Suppressor macrophage treated with lipopolysaccharide for 1 hour (primary cell): ENCODE measurements at places on chromosomes 4 and X.

DNA sequence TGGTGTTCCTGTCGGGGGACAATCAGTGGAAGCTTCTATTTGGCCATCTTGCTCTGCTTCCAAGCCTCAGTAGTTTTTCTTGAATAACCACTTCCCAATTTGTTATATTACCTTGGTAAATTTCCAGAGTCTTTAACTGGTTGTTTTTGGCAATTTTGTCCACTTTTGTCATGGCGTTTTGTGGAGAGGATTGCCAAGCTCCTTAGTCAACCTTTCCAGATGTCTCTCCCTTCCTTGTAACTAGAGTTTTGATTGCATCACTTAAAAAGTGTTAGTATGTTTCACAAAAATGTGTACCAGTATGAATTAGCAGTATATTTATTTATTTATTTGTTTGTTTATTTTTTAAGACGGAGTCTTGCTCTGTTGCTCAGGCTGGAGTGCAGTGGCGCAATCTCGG is 15.8 kb upstream of the UXT start:
- DNase-seq, result no peak

DNA sequence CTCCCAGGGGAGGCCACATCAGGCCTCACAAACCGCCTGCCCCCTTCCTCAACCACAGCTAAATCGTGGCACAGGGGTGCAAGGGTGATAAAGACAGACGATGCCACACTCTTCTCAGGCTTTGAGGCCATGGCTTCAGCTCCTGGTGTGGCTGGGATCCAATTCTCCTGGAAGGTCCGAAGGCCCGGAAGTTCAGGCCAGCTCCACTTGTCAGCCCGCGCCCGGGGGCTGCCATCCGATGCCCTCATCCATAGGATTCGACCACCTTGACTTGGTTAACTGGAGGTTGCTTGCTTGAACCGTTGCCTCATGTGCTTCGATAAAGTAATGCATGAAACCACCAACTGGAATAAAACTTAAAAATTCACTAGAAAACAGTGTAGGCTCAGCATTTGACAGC is 8.2 kb downstream of the TEX13C start:
- no peak for DNase-seq

DNA sequence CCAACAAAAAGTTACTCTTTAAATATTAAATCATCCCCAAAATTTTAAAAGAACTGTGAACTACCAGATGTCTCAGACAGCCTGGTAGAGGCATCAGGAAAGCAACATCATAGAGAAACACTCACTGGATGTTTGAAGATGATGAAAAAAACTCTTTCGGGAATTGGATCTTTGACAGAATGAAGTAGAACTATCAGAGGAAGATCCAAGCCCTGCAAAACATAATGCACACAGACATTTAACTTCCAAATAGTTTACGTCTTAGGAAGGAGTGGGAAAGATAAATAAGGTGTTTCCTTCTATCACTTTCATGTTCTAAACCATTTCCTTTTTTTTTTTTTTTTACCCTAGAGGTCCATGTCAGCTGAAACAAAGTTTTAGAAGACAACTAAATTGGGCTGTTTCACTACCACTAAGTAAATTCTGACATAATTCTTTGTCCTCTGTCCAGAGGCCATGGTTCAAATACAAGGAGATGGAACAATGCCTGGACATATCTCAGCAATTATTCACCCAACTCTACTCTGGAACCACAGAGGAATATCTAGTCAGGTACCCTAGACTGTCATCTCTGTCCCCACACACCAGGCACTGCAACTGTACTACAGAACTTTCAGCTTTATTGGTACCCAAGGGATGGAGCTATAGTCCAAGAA is 217.7 kb upstream of the INTU start:
- DNase-seq, result no peak

GRCh38 chr4:176002007-176002613 is 63.5 kb upstream of the WDR17 start:
- peak; percentile 47 for DNase-seq

DNA sequence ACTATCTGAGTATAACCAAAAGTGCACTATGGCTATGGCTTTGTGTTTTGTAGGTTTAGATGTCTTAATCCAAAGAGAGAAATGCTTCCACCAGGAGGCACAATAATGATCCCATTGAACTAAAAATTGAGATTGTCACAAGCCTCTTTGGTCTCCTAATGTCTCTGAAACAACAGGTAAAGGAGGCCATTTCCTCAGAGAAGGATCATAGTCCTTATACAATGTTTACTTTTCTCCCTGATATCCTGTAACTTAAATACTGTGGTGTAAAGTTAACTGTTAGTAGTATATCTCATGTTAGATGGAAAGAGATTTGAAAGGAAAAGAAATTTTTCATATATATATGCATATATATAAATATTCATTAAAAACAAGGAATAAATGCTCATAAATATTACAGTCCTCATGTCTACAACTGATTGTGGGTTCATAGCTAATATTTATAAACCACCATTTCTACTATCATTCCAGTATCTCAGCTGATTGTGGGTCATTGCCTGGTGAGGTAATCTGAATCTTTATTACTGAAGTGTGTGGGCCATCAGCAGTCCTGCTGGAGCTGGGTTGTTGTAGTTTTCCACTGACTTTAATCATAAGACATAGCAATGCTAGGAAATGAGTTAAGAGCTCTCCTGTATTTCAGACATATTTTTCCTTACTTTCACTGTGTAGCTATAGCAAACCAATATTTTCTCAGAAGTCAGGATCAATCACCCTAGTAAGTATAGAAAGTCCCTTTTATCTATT is 1230.4 kb downstream of the PCDH18 start:
- DNase-seq, result no peak

GRCh38 chr4:41660352-41660751 is 88.2 kb downstream of the PHOX2B start:
- DNase-seq, result no peak

DNA sequence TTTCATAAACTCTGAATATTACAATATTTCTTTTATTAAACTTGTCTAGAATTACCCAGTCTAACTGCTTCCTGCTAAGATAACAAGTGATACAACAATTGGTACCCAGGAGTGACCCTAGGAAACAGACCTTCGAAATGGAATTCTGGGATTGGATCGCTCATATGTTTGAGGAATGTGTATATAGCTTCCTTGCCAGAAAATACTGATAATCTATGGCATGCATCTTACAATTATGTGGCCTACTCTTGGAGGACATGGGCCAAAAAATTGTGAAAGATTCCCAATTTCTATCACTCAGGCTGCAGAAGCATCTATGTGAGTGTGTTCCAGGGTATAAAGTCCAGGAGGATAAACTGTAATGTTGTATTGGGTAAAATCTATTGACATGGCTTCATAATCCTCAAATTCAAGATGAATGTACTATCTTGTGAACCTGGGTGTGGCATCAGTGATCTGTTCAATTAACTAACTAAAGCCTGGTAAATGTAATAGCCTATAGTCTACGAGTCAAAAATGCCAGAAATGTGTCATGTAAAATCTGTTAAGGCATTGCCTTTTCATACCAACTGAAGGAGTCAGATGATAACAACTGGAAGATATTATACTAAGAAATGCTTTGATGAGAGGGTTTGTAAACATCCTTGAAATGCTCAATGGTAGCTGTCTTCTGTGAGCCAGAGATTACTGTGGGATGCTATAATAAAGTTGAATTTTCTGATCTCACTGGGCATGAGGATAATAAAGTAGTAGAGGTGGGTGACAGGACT is 1499.3 kb downstream of the PCDH7 start:
- no peak for DNase-seq

DNA sequence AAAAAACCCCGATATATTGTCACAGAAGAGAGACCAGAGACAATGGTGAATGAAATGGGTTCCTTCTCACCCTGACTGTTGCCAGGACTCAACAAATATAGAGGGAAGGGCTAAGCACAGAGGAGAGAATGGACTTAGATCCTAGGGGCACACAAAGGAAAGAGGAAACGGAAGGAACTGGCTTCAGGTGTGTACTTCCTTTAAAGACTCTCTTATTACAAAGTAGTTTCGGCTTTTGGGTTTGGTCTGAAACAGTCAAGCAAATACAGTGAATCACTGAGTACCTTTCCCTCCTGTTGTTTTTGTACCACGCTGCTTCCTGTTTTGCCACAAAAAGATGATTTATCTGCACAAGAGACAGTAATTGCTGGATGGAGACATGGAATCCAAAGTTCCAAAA is 46.1 kb upstream of the S100G start:
- no peak for DNase-seq

GRCh38 chr4:169154121-169154520 is 116.6 kb downstream of the SH3RF1 start:
- DNase-seq, result no peak

DNA sequence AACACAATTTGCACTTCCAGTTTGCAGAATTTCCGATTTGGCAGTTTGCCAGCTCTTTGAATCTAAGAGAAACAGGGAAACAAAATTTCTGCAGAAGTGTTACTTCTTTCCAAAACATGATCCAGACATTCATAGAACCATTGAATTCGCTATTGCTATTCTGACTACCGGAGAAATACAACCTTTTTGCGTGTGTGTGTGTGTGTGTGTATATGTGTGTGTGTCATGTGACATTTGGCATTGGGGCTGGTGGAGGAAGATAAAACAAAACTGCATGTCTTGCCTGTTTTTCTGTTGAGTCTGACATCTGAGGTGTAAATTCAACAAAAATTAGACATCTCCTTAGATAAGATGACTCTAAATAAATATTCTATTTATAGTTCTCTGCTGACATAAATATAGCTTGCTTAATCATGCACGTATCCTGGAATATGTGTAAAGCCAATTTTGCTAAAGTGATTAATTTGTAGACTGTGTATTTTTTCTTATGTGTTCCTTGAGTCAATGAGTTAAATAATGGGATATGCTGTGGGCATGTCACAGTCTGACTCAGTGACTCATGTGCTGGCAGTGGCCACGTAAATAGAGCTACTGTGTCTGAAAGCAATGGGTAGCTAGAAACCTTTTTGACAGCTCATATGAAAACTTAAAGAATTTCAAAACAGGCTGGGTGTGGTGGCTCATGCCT is 98.9 kb downstream of the HPGD start:
- DNase-seq, result peak; percentile 61
